ENCODE measurements at places on chromosomes 7 and 10. TPM values are rescaled to one million over a fixed set of nuclear protein-coding genes. Genes with fewer than 3 reads are reported as not detected.
A peak's percentile ranks its signal among the peaks of the same experiment; 100 is the strongest.

The GARS1 gene
- 583 TPM for total RNA-seq

DNA sequence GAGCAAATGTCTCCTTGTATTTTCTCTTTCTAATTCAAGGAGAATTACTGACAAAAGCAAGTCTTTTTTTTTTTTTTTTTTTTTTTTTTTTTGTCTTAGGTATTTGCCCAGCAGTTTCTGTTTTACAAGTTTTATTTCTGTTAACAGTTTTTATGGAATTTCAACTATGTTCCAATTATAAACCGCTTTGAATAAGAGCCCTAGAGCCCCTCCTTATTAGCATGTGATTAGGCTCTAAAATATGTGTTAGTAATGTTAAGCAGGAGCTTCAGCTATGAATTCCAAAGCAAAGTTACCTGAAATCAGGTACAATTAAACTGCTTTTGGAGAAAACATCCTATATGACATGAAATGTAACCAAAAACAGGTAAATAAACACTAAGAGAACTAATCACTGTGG, 997.0 kb upstream of the POT1 start:
- no peak overlapping the region for H3K4me3 ChIP-seq
- no peak overlapping the region for H3K27ac ChIP-seq
- H3K36me3 ChIP-seq = no peaks in the 10 kb centered on the region
- peaks cover 8% of the 10 kb centered on the region for H3K4me1 ChIP-seq

- no peak for DNase-seq
- H3K4me3 ChIP-seq = peak overlapping the region; percentile 55
- no peaks in the 10 kb centered on the region for H3K36me3 ChIP-seq
- peak overlapping the region; percentile 98 for H3K27ac ChIP-seq
- H3K4me1 ChIP-seq = peaks cover 48% of the 10 kb centered on the region
- H3K27me3 ChIP-seq = no peaks in the 10 kb centered on the region
Measured at GRCh38 chr10:31146491-31147209, 115.0 kb upstream of the ZNF438 start.

DNA sequence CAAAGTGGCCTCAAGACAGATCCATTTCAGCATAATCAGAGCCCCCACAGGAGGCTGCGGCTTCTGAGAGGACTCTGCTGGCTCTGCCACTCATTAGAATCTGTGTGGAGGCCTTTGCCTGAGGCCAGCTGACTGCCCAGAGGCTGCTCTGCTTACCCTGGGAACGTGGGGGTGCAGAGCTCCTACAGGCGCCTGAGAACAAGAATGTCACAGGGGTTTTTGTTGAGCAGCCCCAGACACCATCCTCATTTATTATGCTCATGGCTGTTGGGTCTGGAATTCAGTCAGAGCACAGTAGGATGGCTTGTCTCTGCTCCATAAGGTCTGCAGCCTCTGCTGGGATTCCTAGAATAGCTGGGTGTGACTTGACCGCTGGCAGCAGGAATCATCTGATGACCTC, 101.8 kb upstream of the GDF10 start:
- no peaks in the 10 kb centered on the region for H3K4me1 ChIP-seq
- DNase-seq = no peak
- no peak overlapping the region for H3K27ac ChIP-seq
- no peak overlapping the region for H3K4me3 ChIP-seq
- H3K36me3 ChIP-seq = peaks cover 2% of the 10 kb centered on the region

- DNase-seq = peak; percentile 59
- peaks cover 2% of the 10 kb centered on the region for H3K36me3 ChIP-seq
- H3K4me1 ChIP-seq = peaks cover 26% of the 10 kb centered on the region
- H3K27ac ChIP-seq = no peak overlapping the region
Measured at GRCh38 chr7:696812-697551, 29.5 kb upstream of the DNAAF5 start.

- peak overlapping the region; percentile 62 for H3K4me3 ChIP-seq
- no peaks in the 10 kb centered on the region for H3K27me3 ChIP-seq
- H3K27ac ChIP-seq = no peak overlapping the region
- peaks cover 14% of the 10 kb centered on the region for H3K4me1 ChIP-seq
- DNase-seq = no peak
- H3K36me3 ChIP-seq = no peaks in the 10 kb centered on the region
Measured at GRCh38 chr10:133260895-133261725, 15.6 kb downstream of the ADAM8 start.

DNA sequence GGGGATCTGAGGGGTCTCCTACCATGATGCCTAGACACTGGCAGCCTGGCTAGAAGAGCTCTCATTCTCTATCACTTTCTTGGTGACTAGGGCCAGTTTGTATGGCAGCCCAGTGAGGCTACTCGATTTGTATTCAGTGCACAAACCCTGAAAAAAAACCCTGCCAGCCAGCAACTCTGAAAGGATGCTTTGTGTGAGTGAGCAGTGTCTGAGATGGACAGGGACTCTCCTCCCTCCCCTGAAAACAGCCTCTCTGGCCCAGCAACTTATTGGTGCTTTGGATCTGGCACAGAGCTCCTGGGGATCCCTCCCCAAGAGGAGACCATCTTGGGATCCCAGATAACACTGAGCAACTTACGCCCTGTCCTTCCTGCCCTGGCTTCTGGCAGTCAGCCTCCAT, 10.8 kb upstream of the LRRC4 start:
- H3K36me3 ChIP-seq = no peaks in the 10 kb centered on the region
- H3K4me3 ChIP-seq = no peak overlapping the region
- H3K4me1 ChIP-seq = peaks cover 14% of the 10 kb centered on the region
- H3K27ac ChIP-seq = no peak overlapping the region
- H3K27me3 ChIP-seq = no peaks in the 10 kb centered on the region
- DNase-seq = no peak

- H3K27ac ChIP-seq = no peak overlapping the region
- H3K36me3 ChIP-seq = no peaks in the 10 kb centered on the region
- H3K4me3 ChIP-seq = no peak overlapping the region
- peaks cover 48% of the 10 kb centered on the region for H3K4me1 ChIP-seq
- no peak for DNase-seq
Measured at GRCh38 chr7:27961255-27961654, 219.3 kb downstream of the JAZF1 start.

- H3K36me3 ChIP-seq = no peaks in the 10 kb centered on the region
- H3K4me3 ChIP-seq = no peak overlapping the region
Measured at GRCh38 chr10:78956391-78956790, 112.4 kb upstream of the ZMIZ1 start.

Measured in chondrocyte (in vitro differentiated cells).